Activated T-helper 1 cell treated with anti-CD3 and anti-CD28 coated beads, Interleukin-12 subunit alpha, Interleukin-12 subunit beta, Interleukin-2, Interleukin-4 antibody, amounts not matched to agents 30 ng/mL and 10 ng/mL and 1 ng/mL, durations not matched to agents 14 hours and 24 hours and 36 hours (primary cell): ENCODE measurements at places on chromosomes 16 and 17. TPM values are rescaled to one million over a fixed set of nuclear protein-coding genes. Genes with fewer than 3 reads are reported as not detected.

The CA4 gene
- total RNA-seq, result not detected in 2 replicates

DNA sequence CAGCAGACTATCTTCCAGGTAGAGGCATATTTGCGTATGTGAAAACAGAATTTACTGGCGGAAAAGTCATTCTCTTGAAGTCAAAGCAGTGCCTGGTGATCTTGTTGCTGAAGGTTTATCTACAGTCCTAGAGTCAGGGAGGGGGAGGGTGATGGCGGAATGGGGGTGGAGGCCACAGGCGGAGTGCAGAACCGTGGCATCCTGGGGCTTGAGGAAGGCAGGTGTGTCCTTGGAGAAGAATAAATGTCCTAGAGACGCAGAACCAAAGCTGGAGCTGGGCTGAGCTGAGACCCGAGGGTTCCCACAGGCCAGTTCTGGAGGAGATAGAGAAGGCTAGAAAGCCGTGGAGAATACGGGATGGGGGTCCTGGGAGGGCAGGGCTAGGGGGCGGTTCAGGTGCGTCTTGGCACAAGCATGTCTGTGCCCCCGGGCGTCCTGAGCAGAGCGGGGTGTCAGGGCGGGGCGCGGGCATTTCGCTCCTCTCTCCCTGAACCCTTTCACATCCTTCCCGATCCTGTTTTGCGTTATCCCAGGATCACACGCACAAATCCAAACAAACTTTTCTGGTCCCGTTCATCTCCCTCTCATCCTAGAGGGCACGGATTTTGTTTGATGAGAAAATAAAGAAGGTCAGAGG, 76.9 kb upstream of the CREBBP start:
- H3K27me3 ChIP-seq, result peaks cover 24% of the 10 kb centered on the region
- H3K4me3 ChIP-seq, result no peak overlapping the region
- H3K36me3 ChIP-seq, result no peaks in the 10 kb centered on the region
- peaks cover 13% of the 10 kb centered on the region for H3K4me1 ChIP-seq
- no peak overlapping the region for H3K27ac ChIP-seq

DNA sequence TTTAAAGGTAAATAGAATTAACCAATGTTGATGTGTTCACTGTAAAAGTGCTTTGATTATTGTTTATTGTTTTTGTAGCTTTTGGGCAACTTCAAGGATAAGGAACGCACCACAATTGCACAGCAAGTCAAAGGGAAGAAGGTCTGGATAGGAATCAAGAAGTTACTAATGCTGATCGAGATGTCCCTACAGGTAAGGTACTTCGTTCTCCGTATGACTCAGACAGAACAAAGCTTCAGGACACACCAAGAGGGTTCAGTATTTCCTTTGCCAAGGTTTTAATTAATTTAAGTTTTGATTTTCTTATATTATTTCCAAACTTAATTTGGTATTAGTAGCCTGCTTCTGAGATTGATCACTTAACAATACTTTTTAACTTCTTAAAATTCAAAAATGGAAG, 67.1 kb downstream of the WNT3 start:
- no peak overlapping the region for H3K27ac ChIP-seq
- H3K4me3 ChIP-seq, result no peak overlapping the region
- no peaks in the 10 kb centered on the region for H3K27me3 ChIP-seq
- peaks cover 23% of the 10 kb centered on the region for H3K36me3 ChIP-seq

DNA sequence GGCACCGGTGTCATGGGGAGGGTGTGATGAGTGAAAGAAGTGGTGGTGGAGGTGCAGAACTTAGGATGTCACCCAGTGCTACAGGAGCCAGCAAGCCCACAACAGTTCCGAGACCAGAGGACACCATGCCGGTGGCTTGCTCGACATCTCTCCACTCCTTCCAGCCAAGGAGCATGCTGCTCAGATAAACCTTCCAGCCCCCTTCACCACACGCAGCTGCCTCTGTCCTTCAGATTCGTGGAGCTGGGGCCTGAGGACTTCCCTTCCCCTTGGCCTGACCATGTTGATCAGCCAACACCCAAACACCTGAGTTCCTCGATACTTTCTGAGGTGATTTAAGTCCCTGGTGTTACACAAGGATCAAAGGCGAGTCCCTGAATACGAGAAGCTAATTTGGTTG, 188.8 kb upstream of the FOXF1 start:
- H3K4me3 ChIP-seq, result no peak overlapping the region
- H3K36me3 ChIP-seq, result no peaks in the 10 kb centered on the region
- no peak for DNase-seq

The HBA2 gene
- 0.57 and 0.59 TPM in 2 replicates for total RNA-seq

DNA sequence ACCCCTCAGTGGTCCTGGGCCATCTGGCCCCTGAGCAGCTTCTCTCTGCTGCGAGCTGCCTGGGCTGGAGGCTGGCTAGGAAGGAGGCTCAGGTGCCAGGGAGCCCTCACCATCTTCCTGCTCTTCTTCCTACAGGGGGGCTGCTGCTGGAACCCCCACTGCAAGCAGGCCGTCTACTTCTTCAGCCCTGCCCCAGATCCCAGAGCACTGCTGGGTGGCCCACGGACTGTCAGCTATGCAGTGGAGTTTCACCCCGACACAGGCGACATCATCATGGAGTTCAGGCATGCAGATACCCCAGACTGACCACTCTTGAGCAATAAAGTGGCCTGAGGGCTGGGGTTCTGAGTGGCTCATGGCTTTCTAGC, 46.1 kb downstream of the PRMT7 start:
- peak overlapping the region; percentile 58 for H3K4me3 ChIP-seq
- H3K4me1 ChIP-seq, result peaks cover 40% of the 10 kb centered on the region
- no peak for DNase-seq
